ENCODE measurements at places on chromosomes 12 and 14. TPM values are rescaled to one million over a fixed set of nuclear protein-coding genes. Genes with fewer than 3 reads are reported as not detected.

The ANKRD33 gene
- not detected for total RNA-seq

The RAPGEF3 gene
- 0.14 TPM for total RNA-seq

The TMEM52B gene
- not detected for total RNA-seq

The ACOT4 gene
- total RNA-seq: 1.1 TPM

The ZFYVE1 gene
- total RNA-seq: 10.0 TPM

The KIF5A gene
- 0.69 TPM for total RNA-seq

The ALG10B gene
- 10.3 TPM for total RNA-seq

The MYRFL gene
- not detected for total RNA-seq

The MDM2 gene
- 98.0 TPM for total RNA-seq

Measured in CD8-positive, alpha-beta T cell (primary cell).